ENCODE measurements at places on chromosomes 11 and 22.

GRCh38 chr22:22700631-22701030 is 56.2 kb downstream of the GGTLC2 start:
- DNase-seq: no peak

DNA sequence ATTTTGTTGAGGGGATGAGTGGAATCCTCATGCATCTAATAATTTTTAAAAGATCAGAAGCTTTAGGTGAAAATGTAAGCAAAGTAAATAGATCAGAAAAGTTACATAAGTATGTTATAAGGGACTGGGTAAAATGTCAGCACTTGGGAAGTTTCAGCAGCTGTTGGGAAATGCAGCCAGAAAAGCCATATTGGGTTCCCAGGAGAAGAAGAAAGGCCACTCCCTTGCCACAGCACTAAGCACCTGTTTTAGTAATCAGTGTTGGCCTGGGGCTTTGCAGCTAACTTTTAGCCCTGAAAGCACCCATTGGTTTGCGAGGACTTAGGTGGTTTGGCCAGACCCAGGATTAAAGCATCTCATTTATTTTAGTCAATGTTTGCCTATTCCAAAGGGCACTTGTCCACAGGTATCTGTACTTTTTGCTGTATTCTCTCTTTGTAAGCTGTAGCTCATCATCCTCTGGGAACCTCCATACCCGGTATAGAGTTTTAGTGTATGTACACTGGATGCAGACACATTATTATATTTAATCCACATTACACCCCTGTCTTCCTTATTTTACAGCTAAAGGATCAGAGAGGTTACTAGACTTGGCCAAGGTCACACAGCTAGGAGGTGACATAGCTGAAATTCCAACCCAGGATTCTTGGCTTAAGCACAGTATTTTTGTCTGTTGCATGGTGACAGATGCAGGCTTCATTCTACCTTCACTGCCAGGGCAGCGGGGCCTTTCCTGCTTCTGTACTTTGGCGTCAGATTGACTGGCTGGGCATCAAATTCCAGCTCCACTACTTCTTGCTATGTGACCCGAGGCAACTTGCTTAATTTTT is 127.7 kb upstream of the SESN3 start:
- DNase-seq: no peak

GRCh38 chr11:1553808-1554594 is 18.1 kb downstream of the DUSP8 start:
- DNase-seq: no peak

- no peak for DNase-seq
These were observed 22.5 kb upstream of the OAF start for GRCh38 chr11:120188371-120188770.
